ENCODE measurements at places on chromosomes 7 and 10.

GRCh38 chr10:114893251-114893650 is 44.7 kb upstream of the TRUB1 start:
- no peak for DNase-seq

GRCh38 chr10:113473851-113474250 is 79.0 kb upstream of the HABP2 start:
- DNase-seq, result no peak

- DNase-seq, result no peak
Observed at GRCh38 chr7:15123901-15124300, 221.3 kb upstream of the DGKB start.

DNA sequence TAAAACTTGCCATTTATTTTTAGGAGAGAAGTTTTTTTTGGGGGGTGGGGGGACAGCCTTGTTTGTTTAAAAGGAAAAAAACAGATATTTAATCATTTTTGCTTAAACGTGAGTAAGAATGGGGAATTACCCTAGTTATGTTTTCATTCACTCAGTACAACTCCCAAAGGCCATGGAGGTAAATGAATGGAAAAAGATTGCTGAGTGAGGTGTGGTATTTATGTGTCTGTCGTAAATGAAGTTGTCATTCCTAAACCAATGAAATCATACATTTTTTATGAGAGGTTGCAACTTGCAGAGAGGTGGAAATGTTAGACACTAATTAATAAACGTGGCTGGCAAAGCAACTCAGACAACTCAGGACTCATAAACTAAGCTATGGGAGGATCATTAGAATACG is 218.1 kb downstream of the CELF2 start:
- DNase-seq, result no peak

- no peak for DNase-seq
Observed at GRCh38 chr10:84938117-84938905, 609.9 kb downstream of the CCSER2 start.

GRCh38 chr10:99750641-99751040 is 18.6 kb downstream of the CUTC start:
- no peak for DNase-seq

GRCh38 chr10:35140727-35141126 is 14.1 kb downstream of the CREM start:
- DNase-seq, result no peak

GRCh38 chr10:124665980-124666379 is 78.2 kb downstream of the FAM53B start:
- no peak for DNase-seq

DNA sequence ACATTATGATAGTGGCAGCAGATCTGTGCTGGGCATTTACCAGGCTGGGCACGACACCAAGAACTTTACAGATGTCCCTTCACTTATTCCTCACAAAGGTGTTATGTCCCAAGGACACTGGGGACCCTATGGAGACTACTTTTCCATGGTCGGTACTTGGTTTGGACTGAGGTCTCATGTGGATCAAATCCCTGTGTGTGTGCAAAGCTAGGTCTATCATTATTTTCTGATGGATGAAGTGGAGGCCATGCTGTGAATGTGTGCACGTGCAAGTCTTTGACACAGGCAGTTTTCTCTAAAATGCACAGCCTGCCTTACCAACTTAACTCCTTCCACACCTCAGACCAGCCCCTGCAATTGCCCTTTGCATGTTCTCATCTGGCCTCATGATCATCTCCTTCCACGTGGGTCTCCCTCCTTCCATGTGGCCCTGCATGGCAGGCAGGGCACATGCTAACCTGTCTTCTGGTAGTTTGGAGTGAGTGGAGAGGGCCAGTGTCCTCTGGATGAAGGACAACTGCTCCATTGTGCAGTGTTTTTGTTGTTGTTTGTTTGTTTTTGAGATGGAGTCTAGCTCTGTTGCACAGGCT is 16.0 kb upstream of the ZNF273 start:
- no peak for DNase-seq

DNA sequence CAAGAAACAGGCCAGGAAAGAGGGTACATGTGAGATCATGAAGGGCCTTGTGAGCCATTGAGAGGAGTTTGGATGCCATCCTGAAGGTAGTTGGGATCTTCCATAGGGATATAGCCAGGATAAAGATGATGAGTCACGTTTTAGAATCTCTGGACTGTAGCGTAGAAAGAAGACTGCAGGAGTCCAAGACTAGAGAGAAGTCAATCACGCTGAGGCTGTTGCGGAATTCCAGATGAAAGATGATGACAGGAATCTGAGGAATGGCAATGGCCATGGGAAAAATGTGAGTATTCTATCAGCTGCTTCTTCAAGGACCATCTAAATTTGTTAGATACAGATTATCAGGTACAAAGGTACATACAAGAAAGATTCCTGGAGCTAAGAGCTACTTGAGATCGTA is 711.3 kb downstream of the GRM8 start:
- no peak for DNase-seq

DNA sequence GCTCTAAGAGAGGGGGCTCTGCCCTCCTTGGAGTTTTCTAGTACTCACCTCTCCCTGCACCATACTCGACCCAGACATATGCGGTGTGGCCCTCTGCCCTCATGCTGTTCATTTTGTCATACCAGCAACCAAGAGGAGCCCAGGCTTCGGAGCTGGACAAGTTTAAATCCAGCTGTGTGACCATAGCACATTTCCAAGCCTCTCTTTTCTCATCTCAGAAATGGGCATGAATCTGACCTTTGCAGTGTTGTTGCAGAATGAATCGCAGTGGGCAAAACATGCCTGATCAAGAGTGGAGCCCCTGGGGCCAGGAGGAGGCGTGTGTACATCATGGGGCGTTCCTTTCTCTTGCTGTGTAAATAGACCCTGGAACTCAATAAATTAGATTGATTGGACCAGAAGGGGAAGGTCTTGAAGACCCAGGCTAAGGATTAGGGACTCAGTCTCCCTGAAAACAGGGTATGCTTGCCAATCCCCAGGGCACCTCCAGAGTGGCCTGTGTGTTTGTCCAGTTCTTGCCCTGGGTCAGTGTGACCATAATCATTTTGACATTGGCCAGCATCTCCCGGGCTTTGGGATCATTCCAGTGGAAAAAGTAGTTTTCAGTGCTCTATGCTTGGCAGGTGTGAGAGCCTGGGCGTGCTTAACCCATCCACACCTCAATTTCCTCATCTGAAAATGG is 59.6 kb downstream of the ZMIZ1 start:
- DNase-seq, result no peak

DNA sequence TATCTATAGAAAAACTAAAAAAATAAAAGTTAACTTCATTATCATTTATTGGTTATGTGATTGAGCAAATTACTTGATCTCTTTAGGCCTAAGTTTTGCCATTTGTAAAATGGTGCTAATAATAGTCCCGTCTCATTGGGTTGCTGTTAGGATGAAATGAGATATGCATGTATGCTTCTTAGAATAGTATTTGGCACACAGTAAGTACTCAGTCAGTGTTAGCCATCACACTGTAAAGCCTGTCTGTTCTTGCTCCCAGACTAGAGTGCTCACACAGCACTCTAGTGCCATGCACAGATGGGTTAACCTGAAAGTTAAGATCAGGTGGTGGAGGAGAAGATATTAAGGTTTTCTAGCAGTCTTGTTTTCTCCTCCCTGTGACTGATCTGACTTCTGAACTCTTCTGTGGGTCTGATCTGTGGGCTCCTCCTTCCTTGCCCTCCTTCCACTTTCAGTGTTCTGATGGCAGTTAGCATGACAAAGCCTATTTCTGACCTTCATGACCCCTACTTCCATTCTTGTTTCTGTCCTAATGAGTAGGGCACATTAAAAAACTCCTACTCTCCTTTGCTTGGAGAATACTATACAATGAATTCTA is 167.5 kb downstream of the RNLS start:
- DNase-seq, result no peak

GRCh38 chr7:120070201-120070600 is 202.8 kb upstream of the KCND2 start:
- DNase-seq, result no peak

- no peak for DNase-seq
Observed at GRCh38 chr7:2541291-2542010, 13.9 kb downstream of the BRAT1 start.

GRCh38 chr10:775245-776075 is 86.0 kb upstream of the DIP2C start:
- no peak for DNase-seq

DNA sequence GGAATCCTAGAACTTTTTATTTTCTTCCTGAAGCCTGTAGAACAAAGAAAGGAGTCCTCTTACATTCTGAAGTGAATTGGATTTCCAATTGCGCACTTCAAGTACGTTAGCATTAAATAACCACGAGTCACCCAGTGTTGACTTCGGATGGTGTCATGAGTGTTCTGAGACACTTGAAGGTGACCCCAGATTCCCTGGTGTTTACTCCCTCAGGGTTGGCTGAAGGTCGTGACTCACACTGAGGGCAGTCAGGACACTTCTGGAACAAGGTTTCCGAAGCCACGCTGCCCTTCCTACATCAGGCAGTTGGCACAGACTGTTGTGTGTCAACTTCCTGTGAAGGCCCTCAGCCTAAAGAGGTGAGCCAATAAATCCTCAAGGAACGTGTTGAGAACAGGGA is 186.6 kb upstream of the CELF2 start:
- DNase-seq, result no peak

Measured in activated naive CD4-positive, alpha-beta T cell treated with Interleukin-2 at 50 U/mL for 16 hours (primary cell).